ENCODE measurements at places on chromosomes 5 and 9.

DNA sequence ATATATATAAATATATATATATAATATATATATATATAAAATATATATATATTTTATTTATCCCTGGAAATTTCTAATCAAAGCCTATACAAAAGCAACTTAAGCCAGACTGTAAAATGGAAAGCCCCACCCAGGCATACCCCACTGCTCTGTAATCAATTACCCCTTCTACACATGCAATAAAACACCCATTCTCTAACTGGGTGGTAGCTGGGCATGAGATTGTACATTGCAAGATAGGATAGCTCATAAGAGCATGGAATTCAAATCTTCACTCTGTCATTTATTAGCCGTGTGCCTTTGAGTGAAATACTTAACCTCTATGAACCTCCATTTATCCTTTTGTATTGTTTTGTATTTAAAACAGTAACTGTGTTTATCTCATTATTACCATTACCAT lies 405.3 kb upstream of the SLC30A5 start:
- DNase-seq = no peak

DNA sequence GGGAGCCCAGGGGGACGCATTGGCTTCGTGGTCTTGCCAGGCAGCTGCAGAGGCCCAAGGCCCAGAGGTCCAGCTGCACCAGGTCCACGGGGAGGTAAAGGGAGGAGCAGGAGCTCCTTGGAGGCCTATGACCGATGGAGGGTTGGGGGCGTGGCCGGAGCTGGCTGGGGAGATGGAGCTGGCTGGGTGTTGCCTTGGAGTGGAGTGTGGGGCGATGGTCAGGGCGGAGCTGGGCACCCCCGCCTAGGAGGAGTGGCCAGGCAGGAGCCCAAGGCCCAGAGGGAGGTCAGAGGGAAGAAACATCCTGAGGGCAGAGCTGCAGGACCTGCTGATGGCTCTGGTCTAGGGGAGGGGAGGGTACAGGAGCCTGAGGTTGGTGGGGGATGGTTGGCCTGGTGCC lies 44.6 kb downstream of the KCNT1 start:
- no peak for DNase-seq

GRCh38 chr5:65760504-65761275 lies 38.7 kb downstream of the NLN start:
- no peak for DNase-seq

- DNase-seq = no peak
Observed at GRCh38 chr5:20570486-20570885, 582.5 kb upstream of the CDH18 start.

- DNase-seq = no peak
Observed at GRCh38 chr5:177594071-177594470, 2.1 kb downstream of the TMED9 start.

- no peak for DNase-seq
Observed at GRCh38 chr9:73548201-73548600, 396.5 kb downstream of the ANXA1 start.

DNA sequence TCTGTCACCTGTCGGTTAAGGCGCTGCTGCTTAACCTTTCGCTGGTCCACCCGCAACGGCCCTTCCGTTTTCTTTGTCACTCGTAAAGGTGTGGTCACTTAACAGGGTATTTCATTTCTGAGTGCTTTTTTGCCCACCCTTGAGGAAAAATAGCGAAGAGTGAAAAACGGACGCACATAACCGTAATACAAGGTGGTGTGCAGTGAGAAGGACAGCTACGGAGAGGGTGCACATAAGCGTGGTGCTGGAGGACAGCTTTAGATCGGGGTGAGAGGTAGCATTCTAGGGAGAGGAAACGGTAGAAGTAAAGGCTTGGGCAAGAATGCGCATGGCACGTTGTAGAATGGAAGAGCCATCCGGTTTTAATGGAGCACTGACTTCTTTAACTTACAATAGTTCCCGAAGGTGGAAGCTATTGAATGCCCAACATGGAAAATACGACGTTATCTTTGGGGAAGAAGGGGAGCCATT lies 761 bp downstream of the CCT5 start:
- DNase-seq = no peak

DNA sequence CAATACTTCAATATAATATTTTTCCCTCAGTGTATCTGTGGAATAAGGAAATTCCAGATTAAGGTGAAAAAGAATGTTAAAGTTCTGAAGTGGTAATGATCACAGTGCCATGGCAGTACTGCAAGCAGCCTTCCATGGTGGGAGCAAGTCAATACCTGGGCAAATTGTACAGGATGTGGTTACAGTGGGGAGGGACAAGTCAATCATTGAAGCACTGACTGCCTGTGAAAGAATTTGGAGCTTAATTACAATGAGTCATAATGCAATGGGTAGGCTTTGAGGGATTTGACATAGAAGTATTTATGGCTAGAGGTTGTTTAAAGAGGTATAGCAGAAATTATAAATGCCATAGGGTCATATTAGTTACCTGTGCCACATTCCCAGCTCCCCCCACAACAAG lies 786.5 kb upstream of the ACO1 start:
- DNase-seq = no peak

DNA sequence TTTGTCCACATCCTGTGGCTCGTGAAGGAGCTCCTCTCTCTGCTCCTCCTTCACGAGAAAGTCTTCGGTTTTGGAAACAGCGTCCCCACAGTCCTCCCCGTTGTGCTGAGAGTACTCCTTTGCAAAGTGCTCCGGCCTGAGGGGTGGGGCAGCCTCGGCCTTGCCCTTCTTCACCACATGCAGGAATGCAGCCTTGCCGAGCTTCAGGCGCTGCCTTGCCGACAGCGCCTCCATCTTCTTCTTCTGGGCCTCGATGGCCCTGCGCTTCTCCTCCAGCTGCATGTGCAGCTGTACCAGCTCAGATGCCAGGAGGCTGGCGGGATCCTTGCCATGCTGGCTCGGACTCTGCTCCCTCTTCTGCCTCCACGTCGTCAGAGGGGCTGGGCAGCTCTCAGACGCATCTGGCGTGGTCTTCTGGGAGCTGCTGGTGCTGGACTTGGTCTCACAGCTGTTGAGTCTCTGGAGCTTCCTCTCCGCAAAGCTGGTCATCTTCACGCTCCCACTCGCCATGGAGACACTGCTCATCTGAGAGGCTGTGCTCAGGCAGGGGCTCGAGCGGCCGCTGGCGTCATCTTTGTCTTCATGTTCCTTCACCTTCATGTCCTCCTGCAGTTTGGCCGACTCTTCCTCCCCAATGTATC lies 85.5 kb downstream of the CAMSAP1 start:
- no peak for DNase-seq

DNA sequence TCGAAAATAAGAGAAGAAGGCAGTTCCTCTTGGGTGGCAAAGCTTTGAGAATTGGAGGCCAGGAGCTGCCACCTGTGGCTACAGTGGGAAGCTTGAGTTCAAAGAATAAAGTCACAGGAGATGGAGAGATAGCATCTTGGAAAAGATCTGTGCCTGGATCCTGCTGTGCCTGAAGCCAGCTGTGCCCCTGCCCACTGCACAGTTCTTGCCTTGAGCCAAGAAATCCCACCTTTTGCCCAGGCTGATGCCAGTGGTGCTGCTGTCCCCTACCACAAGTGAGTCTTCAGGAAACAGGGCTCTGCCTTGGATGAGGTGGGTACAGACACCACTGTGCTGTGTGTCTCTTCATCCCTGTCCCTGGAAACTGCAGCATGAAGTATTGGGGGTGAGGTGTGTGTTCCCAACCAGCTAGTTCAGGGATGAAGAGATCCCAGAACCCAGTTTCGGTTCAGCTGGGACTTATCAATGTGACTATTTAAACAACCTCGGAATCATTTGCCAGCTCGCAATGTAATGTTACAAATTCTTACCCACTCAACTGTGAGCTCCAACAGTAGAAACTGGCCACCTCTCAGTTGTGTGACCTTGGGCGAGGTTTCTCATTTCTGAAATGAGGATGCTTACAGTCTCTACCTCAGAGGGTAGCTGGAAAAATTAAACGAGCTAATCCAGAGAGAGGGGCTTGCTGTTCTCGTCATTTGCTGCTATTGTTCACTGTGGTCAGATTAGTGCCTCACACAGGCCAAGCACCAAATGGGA lies 5.9 kb downstream of the IER5L start:
- no peak for DNase-seq

DNA sequence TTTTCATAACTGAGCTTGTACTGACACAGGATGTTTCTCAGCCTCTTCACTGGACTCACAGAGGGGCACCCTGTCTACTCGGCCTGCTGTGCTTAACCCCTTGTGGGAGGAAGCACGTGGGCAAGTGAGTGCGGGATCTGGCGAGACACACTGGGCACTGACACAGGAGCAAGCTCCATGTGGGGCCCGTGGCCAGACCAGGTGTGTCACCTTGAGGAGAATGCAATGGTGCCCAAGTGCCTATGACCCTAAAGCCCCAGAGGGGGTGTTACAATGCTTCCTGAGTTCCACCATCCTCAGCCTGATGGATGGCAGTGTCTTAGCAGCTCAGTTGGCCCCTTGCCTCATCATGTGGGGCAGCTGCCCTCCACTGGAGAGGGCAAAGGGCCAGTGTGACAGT lies 128.9 kb downstream of the ALDH1A1 start:
- no peak for DNase-seq

- DNase-seq = no peak
Observed at GRCh38 chr9:135363596-135363995, 116.0 kb upstream of the PPP1R26 start.

GRCh38 chr9:92647671-92648473 lies 22.1 kb downstream of the IPPK start:
- no peak for DNase-seq

Measured in left ventricle myocardium inferior (tissue), 1 donor.